ENCODE measurements at places on chromosomes 6 and 20.

DNA sequence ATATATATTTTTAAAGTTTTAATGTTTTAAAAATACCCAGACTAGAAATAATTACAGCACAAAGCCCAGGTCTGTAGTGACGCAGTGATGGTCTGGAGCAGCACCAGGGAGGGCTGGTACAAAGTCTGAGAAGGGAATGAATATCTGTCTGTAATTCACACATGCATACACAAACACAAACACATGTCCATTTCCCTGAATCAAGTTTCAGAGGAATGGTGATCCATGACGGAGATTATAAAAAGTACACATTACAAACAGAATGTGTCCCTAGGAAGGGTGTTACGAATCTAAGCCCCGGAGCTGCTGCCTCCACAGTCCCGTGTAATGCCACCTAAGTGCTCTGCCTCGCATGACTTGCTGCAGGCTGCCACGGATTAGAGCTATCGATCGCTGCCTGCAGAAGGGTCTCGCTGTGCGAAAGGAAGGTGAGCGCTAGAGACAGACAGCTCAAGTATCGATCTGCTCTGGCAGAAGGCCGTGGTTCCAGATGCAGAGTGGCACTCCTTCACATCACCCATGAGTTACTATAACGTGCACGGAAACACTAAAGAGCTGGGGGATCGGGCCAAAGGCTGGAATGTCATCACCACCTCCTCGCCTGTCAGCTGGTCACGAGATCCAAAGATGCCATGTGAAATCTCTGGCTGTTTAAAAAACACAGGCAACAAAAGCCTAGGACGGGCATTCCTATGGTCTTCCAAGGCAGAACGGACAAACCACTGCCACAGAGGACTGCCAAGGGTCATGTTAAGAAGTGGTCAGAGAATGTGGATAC is 87.1 kb downstream of the INSM1 start:
- peaks cover 2% of the 10 kb centered on the region for H3K4me1 ChIP-seq
- H3K27me3 ChIP-seq = no peaks in the 10 kb centered on the region
- no peak overlapping the region for H3K4me3 ChIP-seq
- no peak for DNase-seq
- no peak overlapping the region for H3K27ac ChIP-seq

GRCh38 chr20:58553166-58553696 is 38.0 kb upstream of the APCDD1L start:
- no peak overlapping the region for H3K27ac ChIP-seq
- DNase-seq = no peak
- H3K36me3 ChIP-seq = no peaks in the 10 kb centered on the region

GRCh38 chr6:39951716-39952115 is 17.5 kb upstream of the MOCS1 start:
- H3K36me3 ChIP-seq = no peaks in the 10 kb centered on the region
- H3K27me3 ChIP-seq = no peaks in the 10 kb centered on the region
- no peak overlapping the region for H3K27ac ChIP-seq
- no peak overlapping the region for H3K4me3 ChIP-seq
- H3K4me1 ChIP-seq = peaks cover 13% of the 10 kb centered on the region

GRCh38 chr6:17389274-17389847 is 4.0 kb upstream of the CAP2 start:
- H3K27ac ChIP-seq = no peak overlapping the region
- no peaks in the 10 kb centered on the region for H3K27me3 ChIP-seq
- no peak overlapping the region for H3K4me3 ChIP-seq
- no peaks in the 10 kb centered on the region for H3K36me3 ChIP-seq
- H3K4me1 ChIP-seq = no peaks in the 10 kb centered on the region

DNA sequence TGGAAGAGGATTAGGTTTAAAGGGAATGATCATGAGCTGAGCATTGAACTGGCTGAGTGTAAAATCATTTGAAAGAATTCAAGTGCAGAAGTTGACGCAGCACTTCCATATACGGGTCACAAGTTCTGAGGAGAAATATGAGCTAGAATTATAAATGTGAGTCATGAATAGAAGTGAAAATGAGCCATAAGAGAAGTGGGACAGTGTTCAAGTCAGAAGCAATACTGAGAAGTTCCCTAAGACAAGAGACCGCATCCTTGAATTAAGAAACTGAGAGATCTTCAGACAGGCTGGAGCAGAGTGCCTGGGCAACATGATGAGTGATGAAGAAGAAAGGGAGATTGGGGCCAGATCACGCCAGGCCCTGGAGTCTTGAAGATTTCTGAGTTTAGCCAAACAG is 209.7 kb downstream of the TBX18 start:
- no peaks in the 10 kb centered on the region for H3K27me3 ChIP-seq
- no peaks in the 10 kb centered on the region for H3K36me3 ChIP-seq
- H3K4me3 ChIP-seq = no peak overlapping the region

DNA sequence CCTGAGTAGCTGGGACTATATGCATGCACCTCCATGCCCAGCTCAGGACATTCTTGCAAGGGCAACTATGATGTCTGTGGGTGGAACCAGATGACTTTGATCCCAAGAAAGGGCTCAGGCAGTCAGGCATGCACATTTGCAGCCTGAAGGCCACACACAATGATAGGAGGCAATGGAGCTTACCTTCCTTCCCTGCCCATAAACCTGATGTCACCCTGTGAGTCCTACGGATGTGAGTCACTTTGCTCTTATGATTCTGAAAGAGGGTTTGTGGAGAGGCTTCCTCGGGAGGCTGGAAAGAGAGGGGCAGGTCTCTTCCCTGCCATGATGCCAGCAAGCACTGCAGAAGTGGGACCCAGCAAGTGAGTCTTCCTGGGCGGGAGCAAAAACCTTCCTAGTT is 202.4 kb downstream of the LY86 start:
- no peak overlapping the region for H3K4me3 ChIP-seq
- no peaks in the 10 kb centered on the region for H3K36me3 ChIP-seq
- no peaks in the 10 kb centered on the region for H3K27me3 ChIP-seq
- H3K27ac ChIP-seq = no peak overlapping the region

GRCh38 chr6:33290459-33290858 is 1.1 kb downstream of the PFDN6 start:
- DNase-seq = no peak
- no peaks in the 10 kb centered on the region for H3K4me1 ChIP-seq
- peaks cover 3% of the 10 kb centered on the region for H3K36me3 ChIP-seq
- no peaks in the 10 kb centered on the region for H3K27me3 ChIP-seq

- no peak overlapping the region for H3K4me3 ChIP-seq
- no peak overlapping the region for H3K27ac ChIP-seq
- H3K27me3 ChIP-seq = no peaks in the 10 kb centered on the region
Measured at GRCh38 chr6:106527979-106528378, 101.3 kb downstream of the RTN4IP1 start.

- H3K27me3 ChIP-seq = no peaks in the 10 kb centered on the region
- no peaks in the 10 kb centered on the region for H3K36me3 ChIP-seq
- no peak overlapping the region for H3K27ac ChIP-seq
- no peak for DNase-seq
- H3K4me1 ChIP-seq = no peaks in the 10 kb centered on the region
- no peak overlapping the region for H3K4me3 ChIP-seq
Measured at GRCh38 chr20:58109126-58109880, 119.2 kb downstream of the ANKRD60 start.

DNA sequence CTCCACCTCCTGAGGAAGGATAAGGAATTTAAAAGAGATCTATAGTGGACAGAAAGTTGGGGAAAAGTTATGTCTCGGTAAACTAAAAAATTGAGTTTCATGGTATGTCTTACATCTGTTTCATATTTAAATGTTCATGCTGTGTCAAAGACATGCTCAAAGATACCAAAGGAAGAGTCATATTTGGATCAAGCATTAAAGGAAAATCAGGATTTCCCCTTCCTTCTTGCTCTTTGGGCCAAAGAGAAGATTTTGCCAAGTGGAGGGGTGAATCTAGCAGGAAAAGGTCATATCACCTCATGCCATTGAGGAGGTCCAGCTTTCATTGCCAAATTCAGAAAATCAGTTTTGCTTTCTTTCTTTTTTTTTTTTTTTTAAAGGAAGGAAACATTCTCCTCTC is 192.4 kb downstream of the OGFRL1 start:
- H3K27ac ChIP-seq = no peak overlapping the region
- H3K36me3 ChIP-seq = no peaks in the 10 kb centered on the region
- H3K27me3 ChIP-seq = no peaks in the 10 kb centered on the region
- no peak for DNase-seq
- no peak overlapping the region for H3K4me3 ChIP-seq

- H3K27me3 ChIP-seq = no peaks in the 10 kb centered on the region
- peak; percentile 83 for DNase-seq
- no peaks in the 10 kb centered on the region for H3K36me3 ChIP-seq
- peaks cover 9% of the 10 kb centered on the region for H3K4me1 ChIP-seq
- H3K27ac ChIP-seq = no peak overlapping the region
Measured at GRCh38 chr6:148760568-148761526, 14.0 kb downstream of the UST start.

- H3K36me3 ChIP-seq = no peaks in the 10 kb centered on the region
- peak; percentile 38 for DNase-seq
- no peak overlapping the region for H3K4me3 ChIP-seq
- no peak overlapping the region for H3K27ac ChIP-seq
Measured at GRCh38 chr6:30875244-30876038, 8.9 kb upstream of the DDR1 start.

- DNase-seq = no peak
- H3K4me3 ChIP-seq = peak overlapping the region; percentile 78
- no peaks in the 10 kb centered on the region for H3K36me3 ChIP-seq
- no peaks in the 10 kb centered on the region for H3K27me3 ChIP-seq
Measured at GRCh38 chr6:27250277-27251111, 3.0 kb downstream of the PRSS16 start.

DNA sequence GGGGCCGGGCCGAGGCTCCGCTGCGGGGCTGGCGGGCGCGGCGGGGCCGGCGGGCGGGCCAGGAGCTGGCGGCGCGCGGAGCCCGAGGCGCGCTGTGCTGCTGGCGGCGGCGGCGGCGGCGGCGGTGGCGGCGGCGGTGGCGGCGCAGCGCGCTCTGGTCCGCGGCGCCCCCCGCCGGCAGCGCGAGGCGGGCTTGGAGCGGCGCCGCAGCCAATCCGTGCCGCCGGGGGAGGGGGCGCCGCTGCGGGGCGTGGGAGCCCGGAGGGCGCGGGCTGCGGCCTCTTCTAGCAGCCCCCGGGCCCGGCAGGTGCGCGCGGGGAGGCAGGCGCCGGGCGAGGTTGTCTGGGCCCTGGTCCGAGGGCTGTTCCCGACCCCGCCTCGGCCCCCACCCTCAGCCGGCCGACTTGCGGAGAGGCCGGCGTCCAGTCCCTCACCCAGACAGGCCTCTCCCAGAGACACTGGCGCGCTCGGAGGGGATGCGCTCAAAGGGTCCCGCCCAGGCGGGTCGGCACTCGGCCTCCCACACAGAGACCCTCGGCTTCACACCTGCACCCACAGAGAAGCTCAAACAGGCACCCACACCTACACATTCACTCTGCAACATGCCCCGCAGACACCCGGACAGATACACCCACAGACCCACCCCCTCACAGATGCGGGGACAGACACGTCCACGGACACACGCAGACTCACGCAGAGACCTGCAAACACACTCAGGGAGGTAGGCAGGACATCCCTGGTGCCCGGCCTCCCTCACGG is at the start of gene RIMS4:
Gene RIMS4 (minus strand): TSS at position 156 of the 759 bp plus-strand sequence. CDS start 275 bp downstream, outside the sequence.
- H3K4me1 ChIP-seq = no peaks in the 10 kb centered on the region
- no peak within 1 kb of the TSS for H3K27ac ChIP-seq
- H3K4me3 ChIP-seq = no peak within 1 kb of the TSS
- DNase-seq = peak; percentile 36
- no peaks in the 10 kb centered on the region for H3K36me3 ChIP-seq

DNA sequence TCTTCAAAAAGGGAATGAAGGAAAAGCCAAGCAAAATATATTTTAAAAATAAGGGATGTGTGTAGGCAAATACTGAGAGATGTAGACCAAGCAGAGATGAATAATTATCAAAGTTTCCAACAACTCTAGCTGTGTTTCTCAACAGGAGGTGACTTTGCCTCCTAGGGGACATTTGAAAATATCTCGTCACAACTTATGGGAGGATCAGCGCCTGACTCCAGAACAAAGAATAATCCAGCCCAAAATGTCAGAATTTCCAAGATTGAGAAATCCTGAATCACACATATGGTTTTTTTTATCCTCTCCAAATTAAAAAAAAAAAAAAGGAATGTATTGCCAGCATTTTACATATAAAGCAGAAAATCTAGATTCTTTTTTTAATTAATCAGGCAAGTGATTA is 241.2 kb upstream of the ZFP64 start:
- no peaks in the 10 kb centered on the region for H3K27me3 ChIP-seq
- DNase-seq = no peak
- H3K4me3 ChIP-seq = no peak overlapping the region
- no peak overlapping the region for H3K27ac ChIP-seq
- H3K36me3 ChIP-seq = no peaks in the 10 kb centered on the region

GRCh38 chr6:21420146-21420878 is 173.2 kb upstream of the SOX4 start:
- H3K27me3 ChIP-seq = no peaks in the 10 kb centered on the region
- H3K4me1 ChIP-seq = no peaks in the 10 kb centered on the region
- no peaks in the 10 kb centered on the region for H3K36me3 ChIP-seq
- DNase-seq = no peak

DNA sequence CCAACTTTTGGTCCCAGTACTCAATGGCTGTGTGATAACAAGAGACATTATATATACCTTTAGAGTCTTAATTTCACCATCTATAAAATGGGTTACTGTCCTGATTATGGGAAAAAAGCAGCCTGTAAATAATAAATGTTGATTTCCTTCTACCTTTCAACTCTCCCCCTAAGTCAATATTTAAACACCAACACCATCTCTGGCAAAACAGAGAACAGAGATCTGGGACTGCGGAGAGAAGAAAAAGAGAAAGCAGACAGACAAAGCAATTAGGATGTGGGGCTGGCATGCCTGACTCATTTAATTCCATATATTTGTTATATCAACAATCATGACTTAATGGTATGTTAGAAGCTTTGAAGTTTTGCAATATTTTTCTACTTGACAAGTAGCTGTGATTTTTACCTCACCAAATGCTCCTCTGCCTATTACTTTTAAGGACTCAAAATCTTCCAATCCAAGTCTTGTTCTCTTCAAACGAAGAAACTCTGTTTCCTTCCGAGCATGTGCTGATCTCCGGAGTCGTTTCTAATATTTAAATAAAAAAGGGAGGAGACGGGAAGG is 23.3 kb downstream of the STK38 start:
- H3K4me1 ChIP-seq = no peaks in the 10 kb centered on the region
- no peaks in the 10 kb centered on the region for H3K36me3 ChIP-seq
- no peak overlapping the region for H3K4me3 ChIP-seq
- H3K27ac ChIP-seq = no peak overlapping the region

DNA sequence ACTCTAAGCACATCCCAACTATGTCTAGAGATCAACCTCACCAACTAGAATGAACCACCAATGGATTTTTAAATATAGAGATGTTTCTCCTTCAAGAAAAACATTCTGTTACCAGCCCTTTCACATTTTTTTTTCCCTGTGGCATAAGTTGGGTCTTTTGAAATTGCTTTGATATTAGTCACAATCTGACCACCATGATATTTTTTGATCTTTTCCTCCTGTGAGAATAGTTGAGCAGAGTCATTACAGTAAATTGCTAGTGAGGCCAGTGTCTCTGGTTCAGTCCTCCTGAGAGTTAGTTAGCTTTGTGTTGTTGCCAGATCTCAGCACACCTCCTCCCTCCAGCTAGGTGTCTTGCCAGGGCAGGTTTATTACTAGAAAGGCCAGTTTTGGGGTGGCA is 79.7 kb upstream of the MYLIP start:
- no peak for DNase-seq
- no peaks in the 10 kb centered on the region for H3K36me3 ChIP-seq
- H3K4me1 ChIP-seq = no peaks in the 10 kb centered on the region
- no peak overlapping the region for H3K4me3 ChIP-seq
- H3K27me3 ChIP-seq = no peaks in the 10 kb centered on the region
- H3K27ac ChIP-seq = no peak overlapping the region

GRCh38 chr6:156992020-156992804 is 215.0 kb downstream of the ARID1B start:
- peak; percentile 49 for DNase-seq
- H3K36me3 ChIP-seq = no peaks in the 10 kb centered on the region
- peaks cover 19% of the 10 kb centered on the region for H3K4me1 ChIP-seq
- H3K27ac ChIP-seq = peak overlapping the region; percentile 63

Measured in mesendoderm (in vitro differentiated cells).